Activated gamma-delta T cell (primary cell): ENCODE measurements at places on chromosomes 6 and 20.

GRCh38 chr20:676315-676937, 824 bp upstream of the SCRT2 start:
- no peak for DNase-seq

DNA sequence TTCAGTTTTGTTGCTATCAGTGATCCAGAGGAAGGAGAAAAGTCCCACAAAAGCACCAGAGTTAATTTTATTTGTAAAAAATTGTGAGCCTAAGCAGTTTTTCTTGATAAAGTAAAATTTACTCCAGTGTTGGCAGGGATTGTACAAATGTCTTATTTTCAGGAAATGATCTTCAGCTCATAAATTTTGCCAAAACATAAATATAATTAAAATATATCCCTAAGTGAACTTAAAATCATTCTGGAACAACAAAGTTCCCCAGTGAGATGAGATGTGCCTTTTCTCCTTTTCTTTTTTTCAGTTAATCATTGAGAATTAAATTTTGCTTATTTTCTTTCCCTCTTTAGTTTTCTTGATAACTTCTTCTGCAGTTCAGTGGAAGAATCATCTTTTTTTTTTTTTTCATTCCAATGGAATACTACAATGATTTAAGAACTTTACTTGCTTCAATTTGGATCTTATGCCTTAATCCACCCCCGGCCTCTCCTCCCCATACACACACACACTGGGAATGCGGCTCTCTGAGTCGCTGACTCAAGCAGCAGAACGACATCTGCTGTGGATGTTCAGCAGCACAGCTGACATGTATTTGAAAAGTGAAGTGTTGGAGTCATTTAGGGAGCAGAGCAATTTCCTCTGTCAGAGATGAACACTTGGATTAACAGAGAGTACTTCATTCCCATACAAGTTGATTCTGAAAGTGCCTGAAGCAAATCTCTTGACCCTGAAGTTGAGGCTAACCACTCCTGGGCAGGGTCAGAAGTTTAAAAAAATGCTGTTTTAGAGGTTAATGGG, 27.7 kb upstream of the LAMA4 start:
- DNase-seq, result no peak

GRCh38 chr6:95248499-95248898, 328.8 kb upstream of the MANEA start:
- DNase-seq, result no peak

DNA sequence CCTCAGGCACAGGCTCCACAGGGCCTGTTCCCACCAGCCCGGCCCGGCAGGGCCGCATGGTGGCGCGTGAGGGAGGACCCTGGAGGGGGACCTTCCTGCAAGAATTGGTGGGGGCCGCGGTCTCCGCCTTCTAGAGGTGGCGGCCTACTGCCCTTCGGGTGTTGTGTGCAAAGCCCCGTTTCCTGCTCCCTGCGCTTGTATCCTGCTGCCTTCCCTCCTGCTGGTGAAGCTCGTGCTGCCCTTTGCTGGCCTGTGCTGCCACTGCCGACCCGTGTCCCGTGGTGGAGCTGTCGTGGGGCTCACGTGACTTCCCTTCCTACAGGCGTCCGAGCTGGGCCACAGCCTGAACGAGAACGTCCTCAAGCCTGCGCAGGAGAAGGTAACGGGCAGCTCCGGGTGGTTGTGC, 8.4 kb upstream of the COL20A1 start:
- DNase-seq, result no peak

GRCh38 chr6:125748406-125749172, 843 bp upstream of the HEY2 start:
- no peak for DNase-seq

DNA sequence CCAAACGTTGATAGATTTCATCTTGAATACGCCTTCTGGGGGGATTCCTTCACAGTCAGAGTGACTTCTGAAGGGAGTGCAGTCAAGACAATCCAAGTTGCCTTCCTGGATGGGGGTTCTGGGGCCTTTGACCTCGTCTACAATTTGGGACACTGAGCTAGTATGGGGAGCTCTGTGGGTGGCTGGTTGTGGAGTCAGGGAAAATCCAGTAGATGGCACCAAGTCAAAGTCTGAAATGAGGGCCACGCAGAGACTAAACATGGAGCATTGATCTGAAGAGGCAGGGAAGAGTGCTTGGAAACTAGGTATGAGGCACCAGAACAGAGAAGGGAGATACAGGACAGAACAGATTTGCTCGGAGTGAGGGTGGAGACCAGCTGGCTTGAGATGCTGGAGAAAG, 43.6 kb upstream of the CCN6 start:
- DNase-seq, result no peak

GRCh38 chr6:135182071-135183001, 1.2 kb downstream of the MYB start:
- peak; percentile 18 for DNase-seq

DNA sequence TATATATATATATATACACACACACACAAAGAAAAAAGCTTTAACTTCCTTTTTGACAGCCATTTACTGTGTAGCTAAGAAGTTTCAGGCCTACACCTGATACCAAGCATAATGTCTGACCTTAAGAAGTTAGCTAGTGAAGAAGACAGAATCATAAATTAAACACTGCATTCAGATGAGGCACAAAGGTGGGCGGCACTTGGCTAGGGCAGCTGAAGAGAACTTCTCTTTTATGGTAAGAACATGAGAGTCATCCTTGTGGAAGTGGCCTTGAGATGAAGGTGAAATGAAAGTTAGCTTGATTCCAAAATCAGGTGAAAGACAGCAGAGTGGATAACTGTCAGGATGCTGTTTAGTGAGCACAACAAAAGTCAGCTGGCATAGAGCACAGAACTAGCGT, 46.5 kb downstream of the HTR1B start:
- no peak for DNase-seq

- no peak for DNase-seq
These were observed 14.9 kb upstream of the MDFI start for GRCh38 chr6:41623330-41623729.

DNA sequence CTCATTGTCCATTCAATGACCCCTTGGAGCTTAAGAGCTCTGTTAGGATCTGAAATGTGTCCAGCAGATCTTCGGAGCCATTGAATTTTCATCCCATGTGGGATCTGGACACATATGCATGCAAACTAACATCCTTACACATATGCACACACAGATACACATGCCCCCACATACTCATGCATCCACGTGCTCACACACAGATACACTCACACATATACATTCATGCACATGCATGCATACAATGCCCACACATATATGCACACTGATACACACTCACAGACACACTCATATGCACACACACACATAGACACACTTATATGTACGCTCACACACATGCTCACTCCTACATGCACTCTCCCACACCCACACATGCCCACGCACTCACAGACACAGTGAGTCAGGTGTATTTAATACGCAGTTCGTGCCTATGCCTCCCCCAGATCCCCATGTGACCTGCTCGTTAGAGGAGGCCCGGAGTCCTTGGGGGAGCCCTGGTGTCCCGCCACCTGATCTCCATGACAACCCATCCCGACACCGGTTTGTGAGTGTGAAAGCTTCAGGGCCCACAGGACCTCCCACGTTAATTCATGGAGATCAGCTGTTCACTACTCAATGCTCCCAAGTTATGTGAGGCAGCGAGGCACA, 121.9 kb upstream of the SULF2 start:
- DNase-seq, result no peak

DNA sequence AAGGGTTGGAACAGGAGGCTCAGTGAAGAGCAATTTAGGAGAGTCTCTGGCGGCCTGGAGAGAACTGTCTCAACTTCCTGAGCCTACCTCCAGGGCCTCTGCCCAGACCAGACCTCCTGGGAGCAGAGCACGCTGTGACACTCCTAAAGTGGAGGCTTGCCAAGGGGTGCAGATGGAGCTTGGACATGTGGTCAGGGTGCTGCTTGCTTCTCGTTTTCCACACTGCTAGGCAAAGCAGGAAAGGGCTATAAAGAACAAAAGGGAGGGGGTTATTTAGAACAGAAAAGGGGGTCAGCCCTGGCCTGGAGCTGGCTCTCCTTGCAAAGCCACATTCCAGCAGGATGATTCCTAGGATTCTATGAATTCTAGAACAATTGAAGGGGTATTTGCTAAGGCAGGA, 145.7 kb upstream of the GGTLC1 start:
- DNase-seq, result no peak

DNA sequence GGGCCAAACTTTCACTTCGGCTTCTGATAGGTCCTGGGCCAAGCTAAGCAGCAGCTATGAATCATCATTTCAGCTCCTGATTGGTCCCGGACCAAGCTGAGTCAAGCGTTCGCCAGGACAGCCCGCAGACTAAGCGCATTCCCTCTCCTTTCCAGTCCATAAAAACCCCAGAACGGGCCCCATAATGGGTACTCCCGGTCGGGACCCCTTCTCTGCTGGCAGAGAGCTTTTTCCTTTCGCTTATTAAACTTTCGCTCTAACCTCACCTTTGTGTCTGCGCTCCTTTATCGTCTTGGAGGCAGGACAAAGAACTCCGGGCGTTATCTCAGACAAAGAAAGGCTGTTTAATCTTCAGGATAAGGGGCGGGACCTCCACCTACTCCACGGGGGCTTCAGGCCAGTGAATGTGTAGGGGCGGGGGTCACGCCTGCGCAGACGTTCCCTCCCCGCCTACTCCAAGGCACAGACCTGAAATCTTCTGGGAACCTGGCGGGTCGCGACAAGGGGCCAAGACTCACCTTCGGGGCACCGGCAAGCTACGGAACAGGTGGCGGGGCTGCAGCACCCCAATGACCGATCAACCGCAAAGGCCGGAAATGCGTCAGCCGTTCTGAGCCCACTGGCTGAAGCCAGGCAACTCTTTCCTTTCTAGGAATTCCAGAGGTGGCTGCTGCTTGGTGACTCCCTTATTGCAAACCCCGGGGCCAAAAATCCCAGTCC, at the start of gene ZSCAN31:
ZSCAN31 (minus strand) TSS at position 585 of the 720 bp plus-strand sequence. CDS start 6,465 bp downstream, outside the sequence.
- DNase-seq, result peak; percentile 57
